ENCODE measurements at places on chromosomes 16 and 17.
A peak's percentile ranks its signal among the peaks of the same experiment; 100 is the strongest.

- DNase-seq = no peak
These were observed 2.1 kb upstream of the GSDMB start for GRCh38 chr17:39920218-39921210.

DNA sequence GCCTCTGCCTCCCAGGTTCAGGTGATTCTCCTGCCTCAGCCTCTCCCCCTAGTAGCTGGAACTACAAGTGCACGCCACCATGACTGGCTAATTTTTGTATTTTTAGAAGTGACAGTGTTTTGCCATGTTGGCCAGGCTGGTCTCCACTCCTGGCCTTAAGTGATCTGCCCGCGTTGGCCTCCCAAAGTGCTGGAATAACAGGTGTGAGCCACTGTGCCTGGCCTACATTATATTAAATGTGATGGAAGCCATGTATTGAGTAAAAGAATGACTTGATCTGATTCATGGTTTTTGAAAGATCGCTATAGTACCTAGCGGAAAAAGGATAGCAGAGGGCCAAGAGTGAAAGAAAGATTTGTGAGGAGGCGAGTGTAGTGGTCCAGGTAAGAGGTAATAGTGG is 2.7 kb upstream of the PPM1D start:
- no peak for DNase-seq

- DNase-seq = no peak
These were observed 191.8 kb downstream of the MAP2K6 start for GRCh38 chr17:69606142-69606800.

GRCh38 chr17:70096861-70097260 is 21.8 kb downstream of the KCNJ16 start:
- DNase-seq = no peak

GRCh38 chr17:30290696-30291542 is 825 bp downstream of the BLMH start:
- DNase-seq = no peak

DNA sequence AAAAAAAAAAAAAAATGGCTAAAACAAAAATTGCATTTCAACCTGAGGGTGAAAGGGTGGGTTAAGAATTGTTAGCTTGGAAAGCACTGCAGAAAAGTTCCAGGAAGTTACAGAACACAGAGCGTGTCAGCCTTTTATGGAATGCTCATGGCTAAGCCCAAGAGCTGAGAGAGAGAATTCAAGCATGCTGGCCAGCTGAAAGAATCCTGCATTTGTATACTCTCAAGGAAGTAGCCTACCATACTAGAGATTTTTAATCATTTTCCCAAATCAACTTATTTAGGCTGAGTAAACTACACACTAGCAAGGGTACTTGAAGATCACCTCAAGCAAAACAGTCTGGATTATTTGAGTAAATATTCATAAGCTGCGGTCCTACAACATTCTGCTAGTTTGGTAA is 153.9 kb downstream of the KCNJ2 start:
- DNase-seq = no peak

GRCh38 chr17:42202696-42203095 is 8.4 kb upstream of the GHDC start:
- DNase-seq = no peak

- DNase-seq = no peak
These were observed 46.6 kb downstream of the MPRIP start for GRCh38 chr17:17088541-17089525.

GRCh38 chr16:85909932-85910853 is 11.2 kb downstream of the IRF8 start:
- DNase-seq = no peak

DNA sequence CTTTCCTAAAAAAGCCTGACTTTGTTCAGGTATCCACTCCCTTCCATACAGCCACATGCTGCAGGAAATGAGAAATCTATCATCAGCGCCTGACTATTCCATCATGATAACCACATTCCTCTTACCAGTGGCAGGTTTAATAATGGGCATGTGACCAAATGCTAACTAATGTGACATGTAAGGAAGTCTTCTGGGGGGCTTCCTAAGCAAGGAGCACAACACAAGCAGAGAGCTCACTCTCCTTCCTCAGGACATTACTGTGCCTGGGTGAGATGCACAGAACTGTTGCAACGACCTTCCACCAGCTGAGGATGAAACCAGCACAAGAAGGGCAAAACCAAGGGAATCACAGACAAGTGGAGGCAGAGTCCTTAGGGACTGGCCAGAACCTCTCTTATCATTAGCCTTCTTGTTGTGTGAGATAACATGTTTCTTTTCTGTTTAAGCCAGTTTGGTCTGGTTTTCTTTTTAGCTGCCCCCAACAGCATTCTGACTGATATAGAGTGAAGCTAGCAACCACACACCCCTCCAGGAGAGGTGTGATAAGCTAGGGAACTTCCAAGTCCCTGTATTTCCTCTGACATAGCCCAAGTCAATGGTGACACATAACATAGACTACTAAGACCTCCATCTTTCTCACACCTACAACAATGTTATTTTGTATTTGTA is 16.9 kb downstream of the MYO1D start:
- DNase-seq = no peak

DNA sequence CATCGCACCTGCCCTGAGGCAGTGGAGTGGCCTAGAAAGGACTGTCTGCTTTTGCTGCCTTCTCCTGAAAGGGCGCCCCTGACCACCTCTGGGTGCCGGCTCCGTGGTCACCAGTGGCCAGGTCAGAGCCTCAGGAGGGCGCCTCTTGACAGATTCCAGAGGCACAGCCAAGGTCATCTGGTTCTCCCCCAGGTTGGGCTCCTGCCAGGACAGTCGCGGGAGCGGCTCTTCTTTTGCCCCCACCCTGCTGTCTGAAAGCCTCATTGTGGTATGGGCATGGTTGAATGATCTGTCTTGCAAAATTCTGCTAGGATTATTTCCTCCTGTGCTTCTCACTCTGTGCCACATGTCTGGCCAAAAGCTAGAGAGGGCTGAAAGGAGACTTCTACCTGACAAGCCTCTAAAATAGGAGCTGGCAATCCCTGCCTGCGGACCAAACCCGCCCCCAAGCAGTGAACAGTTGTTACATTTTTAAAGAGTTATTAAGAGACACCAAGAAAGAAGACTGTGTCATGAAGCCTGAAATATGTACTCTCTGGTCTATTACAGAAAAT is 82.8 kb downstream of the SNX29 start:
- no peak for DNase-seq

GRCh38 chr16:11735787-11736186 is 6.9 kb downstream of the TXNDC11 start:
- no peak for DNase-seq

- no peak for DNase-seq
These were observed 3.4 kb upstream of the HP start for GRCh38 chr16:72050769-72051464.

- no peak for DNase-seq
These were observed 15.5 kb downstream of the ARSG start for GRCh38 chr17:68306819-68307218.

- no peak for DNase-seq
These were observed 29.7 kb downstream of the RTN4RL1 start for GRCh38 chr17:1995321-1995892.

DNA sequence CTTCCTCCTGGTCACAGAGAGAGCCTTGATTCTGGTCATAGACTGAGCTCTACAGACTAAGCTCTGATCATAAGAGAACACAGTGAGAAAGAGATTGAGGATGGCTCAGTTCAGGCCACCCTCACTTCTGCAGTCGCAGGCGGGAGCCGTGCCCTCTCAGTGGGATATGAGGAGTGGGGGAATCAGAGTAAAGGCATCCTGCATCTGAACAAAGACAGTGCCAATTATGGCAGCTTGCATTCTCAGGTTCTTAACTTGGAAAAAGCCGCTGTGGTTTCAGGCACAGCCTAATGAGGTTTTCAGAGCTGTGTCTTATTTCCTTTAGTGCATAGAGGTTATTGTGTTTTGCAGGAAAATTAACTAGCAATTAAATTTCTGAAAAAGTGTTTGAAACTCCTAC is 134.4 kb upstream of the NLRP1 start:
- DNase-seq = no peak

- no peak for DNase-seq
These were observed 393.8 kb upstream of the KIF2B start for GRCh38 chr17:53428913-53429312.

- peak; percentile 25 for DNase-seq
These were observed 15.0 kb upstream of the C17orf58 start for GRCh38 chr17:68011199-68011665.

- no peak for DNase-seq
These were observed 62.2 kb downstream of the UTP18 start for GRCh38 chr17:51322390-51323029.

DNA sequence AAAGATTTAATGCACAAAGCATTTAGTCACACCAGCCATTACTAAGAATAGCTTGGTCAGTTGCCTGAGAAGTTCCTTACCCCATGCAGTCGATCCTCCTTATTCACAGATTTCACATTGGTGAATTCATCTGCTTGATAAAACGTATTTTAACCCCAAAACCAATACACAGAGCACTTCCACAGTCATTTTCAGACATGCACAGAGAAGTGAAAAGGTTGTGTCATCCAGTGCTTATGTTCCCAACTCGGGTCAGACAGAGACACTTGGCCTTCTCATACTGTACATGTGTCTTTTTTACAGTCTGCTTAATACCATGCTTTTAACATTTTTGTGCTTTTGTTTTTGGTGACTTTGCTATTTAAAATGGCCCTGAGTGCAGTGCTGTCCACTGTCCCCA is 219.7 kb downstream of the SPECC1 start:
- no peak for DNase-seq

DNA sequence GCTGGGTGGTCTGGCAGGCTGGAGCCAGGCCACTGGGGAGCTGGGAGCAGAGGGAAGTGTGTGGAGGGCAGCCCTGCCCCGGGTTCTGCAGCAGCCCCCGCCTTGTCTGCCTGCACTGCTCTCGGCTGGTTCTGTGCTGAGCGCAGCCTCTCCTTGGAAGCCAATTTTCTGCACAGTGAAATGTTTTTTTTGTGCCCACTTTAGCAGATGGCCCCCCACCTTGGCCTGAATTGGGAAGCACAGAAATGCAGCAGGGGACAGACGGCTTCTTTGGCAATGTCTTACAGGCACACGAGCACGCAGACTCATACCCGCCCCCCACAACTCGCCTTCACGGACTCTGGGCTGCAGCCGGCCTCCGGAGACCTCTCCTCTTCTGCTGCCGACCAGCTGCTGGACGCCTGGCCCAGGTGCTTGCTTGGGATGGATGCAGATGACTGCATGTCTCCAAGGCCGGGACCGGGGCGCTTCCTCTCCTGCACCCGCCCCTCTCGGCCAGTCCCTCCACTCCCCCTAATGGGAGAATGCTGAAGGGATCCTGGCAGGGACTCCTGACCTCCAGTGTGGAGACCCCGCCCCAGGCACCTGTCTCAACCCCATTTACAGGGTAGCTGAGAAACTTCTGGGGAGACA is 14.8 kb downstream of the NPTX1 start:
- no peak for DNase-seq

DNA sequence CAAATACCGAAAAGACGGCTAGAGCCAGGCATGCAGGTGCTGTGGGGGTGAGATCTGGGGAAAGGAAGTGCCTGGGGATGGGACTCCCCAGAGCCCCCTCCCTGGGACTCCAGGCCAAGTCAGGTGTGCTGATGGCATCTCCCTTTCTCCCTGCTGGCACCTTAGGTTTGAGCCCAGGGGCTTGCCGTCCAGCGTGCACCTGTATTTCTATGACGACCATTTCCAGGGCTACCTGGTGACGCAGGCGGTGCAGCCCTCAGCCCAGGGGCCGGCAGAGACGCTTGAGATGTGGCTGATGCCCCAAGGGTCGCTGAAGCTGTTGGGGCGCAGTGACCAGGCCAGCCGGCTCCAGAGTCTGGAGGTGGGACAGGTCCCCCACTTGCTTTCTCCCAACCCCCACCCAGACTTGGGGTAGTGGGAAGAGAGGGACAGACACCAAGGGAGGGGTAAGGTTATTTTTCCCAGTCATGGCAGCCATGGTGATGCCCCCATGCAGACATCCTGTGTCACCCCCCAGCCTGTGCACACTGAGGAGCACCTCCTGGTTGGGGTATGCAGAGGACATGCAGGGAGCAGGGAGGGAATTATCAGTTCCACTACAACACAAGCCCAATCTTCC is 11.1 kb downstream of the XYLT2 start:
- no peak for DNase-seq

DNA sequence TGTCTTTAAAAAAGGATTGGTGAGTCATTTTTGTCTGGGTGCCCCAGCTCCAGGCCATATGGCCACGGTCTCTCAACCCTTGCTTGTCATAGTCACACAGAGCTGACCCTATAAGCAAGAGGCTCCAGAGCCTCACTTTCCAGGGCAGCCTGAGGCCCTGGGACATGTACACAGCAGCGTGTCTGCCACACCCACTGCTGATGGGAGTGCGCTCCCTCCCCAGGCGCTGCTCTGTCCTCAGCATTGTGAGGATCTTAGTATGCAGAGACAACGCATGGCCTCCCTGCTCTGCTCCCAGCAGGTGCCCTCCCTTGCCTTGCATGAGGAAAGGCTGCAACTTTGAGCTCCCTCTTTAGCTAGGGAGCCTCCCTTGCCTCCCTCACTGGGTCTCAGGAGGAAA is 80.8 kb upstream of the CRHR1 start:
- no peak for DNase-seq

GRCh38 chr16:73713778-73714495 is 582.7 kb upstream of the PSMD7 start:
- no peak for DNase-seq

DNA sequence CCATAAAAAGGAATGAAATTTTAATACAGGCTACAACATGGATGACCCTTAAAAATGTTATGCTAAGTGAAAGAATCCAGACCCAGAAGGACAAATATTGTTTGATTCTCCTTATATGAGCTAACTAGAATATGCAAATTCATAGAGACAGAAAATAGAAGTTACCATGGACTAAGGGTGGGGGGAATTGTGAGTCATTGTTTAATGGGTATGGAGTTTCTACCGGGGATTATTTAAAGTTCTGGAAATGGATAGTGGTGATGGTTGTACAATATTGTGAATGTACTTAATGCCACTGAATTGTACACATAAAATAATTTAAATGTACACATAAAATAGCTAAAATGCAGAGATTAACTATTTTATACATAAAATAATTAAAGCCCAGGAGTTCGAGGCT is 9.2 kb upstream of the MYO18A start:
- no peak for DNase-seq

DNA sequence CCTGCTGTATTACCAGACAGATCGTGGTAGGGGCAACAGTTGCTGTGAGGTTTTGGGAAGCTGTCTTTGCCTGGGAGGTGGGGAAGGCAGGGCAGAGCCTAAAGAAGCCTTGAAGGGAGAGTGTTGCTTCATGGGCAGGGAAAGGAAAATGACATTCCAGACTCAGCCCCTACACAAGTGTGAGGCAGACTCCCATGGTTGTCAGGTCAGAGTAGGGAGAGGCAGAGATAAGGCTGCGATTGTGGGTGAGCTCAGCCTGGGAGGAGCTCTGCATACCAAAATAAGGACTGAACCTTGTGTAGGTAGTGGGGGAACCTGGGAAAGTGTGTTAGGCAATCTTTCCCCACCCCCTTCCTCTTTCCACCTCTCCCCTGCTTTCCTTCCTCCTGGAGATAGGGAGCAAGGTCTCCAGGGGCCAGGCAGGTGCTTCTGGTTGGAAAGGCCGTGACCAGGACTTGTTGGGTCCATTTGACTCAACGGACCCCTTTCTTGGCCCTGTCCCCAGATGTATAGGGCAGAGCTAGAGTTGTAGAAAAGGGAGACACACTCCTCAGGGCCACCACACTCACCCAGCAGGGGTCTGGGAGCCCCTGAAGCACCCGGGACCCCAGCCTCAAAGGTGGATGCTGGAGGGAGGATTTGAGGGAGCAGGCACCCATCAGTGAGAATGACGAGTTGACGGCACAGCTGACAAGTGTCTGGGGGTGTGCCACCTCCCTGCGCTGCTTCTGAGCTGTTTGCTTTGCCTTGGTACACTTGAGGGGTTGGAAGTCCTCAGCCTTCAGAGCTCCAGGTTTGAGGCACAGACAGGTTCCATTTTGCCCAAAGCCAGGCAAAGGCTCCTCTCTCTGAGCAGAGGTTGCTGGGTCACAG is 18.5 kb upstream of the TOB1 start:
- no peak for DNase-seq
